ENCODE measurements at places on chromosomes 16 and 17. TPM values are rescaled to one million over a fixed set of nuclear protein-coding genes. Genes with fewer than 3 reads are reported as not detected.

DNA sequence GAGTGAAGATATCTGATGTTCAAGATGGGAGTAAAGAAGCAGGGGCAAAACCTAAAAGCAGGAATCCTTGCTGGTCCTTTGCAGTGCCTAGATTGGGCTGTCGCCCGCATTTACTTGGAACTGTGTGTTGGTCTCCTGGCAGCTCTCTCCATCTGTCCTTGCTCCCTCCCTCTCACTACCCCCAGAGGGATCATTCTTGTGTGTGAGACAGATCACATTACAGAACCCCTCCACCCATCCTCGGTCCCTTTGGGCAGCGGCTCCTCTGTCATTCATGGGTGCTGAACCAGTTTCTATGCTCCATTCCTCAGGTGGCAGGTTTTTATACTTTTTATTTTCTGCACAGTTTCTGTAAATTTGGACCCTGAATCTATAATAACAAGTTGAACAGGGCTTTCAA lies 99.4 kb upstream of the MYOCD start:
- DNase-seq, result no peak

- no peak for DNase-seq
These were observed 2.4 kb upstream of the TEKT3 start for GRCh38 chr17:15343749-15344148.

ITGAD gene
- polyA plus RNA-seq, result 0.12 TPM

HAS3 gene
- 4.2 TPM for polyA plus RNA-seq

DNA sequence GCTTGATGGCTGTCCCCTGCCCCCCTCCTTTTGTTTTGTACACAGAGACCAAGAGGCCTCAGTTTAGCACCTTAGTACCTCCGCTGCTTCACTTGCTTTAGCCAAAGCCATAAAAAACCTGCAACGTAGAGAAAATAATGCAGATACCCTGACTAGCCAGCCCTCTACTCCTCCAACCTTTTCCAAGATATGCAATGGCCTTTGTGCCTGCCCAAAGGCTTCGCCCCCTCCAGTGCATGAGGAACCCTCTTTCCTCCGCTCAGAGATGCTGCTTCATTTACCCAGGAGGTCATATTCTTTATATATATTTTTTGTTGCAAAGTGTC lies 17.0 kb downstream of the CNTNAP1 start:
- DNase-seq, result no peak

TBC1D16 gene
- 33.0 TPM for polyA plus RNA-seq

GRCh38 chr16:12197812-12198211 lies 221.3 kb downstream of the SNX29 start:
- no peak for DNase-seq

SRSF2 gene
- 361 TPM for polyA plus RNA-seq

TBC1D28 gene
- polyA plus RNA-seq, result not detected

GRCh38 chr17:17672453-17673368 lies 8.5 kb upstream of the RAI1 start:
- DNase-seq, result no peak

- DNase-seq, result no peak
These were observed 16.7 kb downstream of the DNAAF1 start for GRCh38 chr16:84161801-84162200.

DNA sequence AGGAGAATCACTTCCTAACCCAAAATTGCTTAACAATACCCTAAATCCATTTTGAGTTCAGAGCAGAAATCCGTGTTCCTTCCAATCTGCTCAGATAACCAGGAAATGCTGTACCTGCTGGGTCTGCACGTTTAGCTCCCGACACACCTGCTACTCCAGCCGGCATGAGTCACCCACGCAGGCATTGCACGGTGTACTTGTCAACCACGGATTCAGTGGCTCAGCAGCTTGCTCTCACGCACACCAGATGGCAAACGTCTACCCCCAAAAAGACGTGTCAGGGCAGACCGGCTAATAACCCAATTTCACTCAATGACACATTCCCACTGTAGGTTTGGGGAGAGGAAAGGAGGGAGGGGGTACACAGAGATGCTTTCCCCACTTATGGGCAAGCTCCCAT lies 468.1 kb downstream of the SOX9 start:
- DNase-seq, result no peak

DNA sequence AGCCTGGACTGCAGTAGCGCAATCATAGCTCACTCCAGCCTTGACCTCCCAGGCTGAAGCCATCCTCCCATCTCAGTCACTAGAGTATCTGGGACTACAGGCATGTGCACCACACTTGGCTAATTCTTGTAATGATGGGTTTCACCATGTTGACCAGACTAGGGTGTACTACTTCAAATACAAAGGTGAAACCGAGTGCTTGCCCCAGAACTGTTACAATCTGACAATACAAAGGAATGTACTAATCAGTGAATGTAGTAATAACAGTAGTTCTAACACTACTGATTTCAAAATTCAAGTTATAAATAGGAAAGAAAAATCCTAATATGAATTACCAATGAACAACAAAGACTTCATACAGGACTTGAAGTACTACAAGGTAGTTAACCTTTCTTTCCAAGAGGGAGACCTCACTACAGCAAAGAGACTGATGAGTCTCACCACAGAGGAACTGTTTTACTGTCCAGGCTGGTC lies 24.4 kb downstream of the CRK start:
- DNase-seq, result no peak

GRCh38 chr17:45948498-45948880 lies 50.6 kb upstream of the STH start:
- no peak for DNase-seq

- DNase-seq, result no peak
These were observed 13.2 kb upstream of the SLC6A2 start for GRCh38 chr16:55642611-55643010.

GRCh38 chr17:82219753-82220709 lies 7.4 kb upstream of the CCDC57 start:
- DNase-seq, result no peak

GRCh38 chr16:83676086-83676485 lies 131.7 kb upstream of the HSBP1 start:
- no peak for DNase-seq

DNA sequence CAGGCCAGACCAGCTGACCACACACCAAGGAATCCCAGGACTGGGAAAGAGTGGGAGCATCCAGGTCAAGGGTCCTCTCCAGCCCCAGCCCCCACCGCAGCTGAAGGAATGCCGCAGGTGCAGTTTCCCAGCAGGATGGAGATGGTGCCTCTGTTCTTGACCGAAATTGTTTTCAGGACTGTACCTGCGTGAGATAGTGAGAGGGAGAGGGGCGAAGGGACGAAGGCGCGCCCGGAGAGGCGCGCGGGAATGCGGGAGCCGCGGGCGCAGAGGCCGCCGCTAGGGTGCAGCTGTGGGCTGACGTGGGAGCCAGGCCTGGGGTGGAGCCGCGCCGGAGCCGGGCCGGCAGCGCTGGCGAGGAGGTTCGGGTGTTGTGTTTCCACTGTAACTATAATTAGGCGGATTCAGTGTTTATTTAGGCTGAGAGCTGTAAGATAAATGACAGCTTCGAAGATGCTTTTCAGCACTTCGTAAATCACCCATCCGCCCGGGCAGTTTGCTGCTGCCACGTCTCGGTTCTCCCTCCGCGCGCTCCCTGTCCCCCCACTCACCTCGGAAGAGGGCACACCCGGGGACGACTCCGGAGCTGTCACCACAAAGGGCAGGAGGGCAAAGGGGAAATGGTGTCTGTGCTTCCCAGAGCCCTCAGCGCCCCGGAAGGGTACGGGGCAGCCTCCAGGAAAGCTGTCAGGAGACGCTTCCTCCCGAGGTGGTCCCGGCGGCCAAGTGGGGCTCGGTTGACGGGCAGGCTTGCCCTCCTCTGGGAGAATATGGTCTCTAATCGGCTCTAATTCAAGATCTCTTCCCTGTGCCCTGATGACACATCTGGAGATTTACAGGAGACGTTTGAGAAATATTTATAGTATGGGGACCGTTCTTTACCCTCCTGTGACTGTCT lies 38.2 kb downstream of the HOXB1 start:
- no peak for DNase-seq

- DNase-seq, result no peak
These were observed 255.5 kb downstream of the CDH13 start for GRCh38 chr16:82882226-82882625.

TBX2 gene
- polyA plus RNA-seq, result 68.3 TPM

MILR1 gene
- 1.7 TPM for polyA plus RNA-seq

DNA sequence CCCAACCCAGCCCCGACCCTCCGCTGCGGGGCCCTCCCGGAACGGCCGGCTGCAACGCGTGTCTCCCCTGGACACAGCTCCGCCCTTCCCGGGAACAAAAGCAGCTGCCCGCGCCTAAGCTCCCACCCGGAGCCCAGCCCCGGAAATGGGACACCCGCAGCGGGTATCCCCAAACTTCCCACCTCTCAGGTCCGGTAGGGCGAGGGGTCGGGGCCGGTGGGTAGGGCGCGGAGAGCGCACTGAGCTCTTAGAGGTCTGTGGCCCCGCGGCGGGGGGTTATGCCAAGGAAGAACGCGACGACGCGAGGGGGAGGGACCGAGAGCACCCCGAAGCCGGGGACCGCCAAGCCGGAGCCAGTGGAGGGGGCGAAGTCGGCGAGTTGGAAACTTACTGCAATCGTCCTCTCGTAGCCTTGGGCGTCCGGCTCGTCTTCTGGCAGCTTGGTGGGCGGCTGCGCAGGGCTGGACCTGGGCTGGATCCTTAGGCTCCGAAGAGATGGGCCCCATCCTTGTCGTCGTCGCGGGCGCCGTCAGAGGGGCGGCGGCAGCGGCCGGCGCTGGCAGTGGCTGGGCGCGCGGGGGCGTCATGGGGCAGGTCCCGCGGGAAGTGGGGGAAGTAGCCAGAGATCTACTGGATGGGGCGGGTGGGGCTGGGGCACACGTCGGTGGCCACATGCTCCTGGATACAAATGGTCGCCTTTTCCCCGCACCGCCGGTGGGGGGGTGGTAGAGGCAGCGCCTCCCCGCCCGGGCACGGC lies 6.9 kb downstream of the USP6 start:
- no peak for DNase-seq

DNA sequence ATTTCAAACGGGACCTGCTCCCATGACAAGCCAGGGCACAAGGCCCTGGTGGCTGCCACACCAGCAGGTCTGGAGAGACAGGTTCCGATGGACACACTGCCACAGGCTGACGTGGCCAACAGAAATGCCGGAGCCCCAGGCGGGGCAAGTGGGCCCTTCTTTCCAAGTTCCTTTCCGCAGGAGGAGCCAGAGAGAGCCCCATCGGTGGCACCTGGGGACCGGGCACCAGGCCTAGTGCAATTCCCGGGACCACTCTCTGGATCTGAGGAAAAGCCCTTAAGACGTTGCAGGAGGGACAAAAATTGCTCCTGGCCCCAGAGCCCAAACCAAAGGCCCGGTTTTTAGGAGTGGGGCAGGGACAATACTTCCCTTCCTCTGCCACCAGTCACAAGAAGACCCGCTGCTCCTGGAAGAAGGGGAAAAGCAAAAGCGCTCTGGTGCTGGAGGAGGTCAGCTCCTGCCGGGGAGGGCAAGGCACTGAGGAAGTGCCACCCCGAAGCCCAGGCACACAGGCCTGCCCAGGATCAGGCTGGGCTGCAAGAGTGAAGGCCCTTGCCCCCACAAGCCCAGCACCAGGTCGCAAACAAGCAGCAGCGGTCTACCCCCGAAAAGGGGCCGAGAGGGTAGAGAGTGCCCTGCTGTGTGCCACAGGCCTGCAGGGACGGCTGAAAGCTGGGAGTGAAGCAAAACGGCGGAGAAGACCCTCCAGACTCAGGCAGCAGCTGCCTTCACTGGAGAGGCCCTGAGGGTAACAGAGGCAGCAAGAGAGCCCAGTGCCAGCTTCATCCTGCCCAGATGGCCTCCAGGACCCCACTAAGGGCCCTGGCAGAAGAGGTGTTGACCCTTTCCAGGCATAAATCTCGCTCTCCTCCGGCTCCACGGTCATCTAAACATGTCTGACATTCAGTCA lies 29.1 kb downstream of the MAP1LC3B start:
- DNase-seq, result no peak

DNA sequence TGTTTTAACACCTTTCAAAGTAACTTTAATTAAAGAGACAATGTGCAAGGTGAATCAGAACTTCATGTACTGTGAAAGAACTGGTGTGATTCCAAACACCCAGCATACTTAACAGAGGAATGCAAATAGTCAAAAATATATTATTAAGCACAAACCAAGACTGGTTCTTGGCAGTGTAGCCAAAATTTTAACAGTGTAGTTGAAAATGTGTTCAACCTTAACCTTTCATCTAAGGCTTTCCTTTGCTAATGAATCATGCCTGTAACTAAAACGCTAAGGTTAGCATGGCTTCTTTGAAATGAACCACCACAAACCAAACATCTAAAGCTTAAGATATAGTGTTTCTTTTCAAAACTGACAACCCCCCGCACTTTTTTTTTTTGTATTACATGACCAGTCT lies 146.3 kb upstream of the AXIN2 start:
- DNase-seq, result no peak

TAC4 gene
- polyA plus RNA-seq, result not detected

NPIPB2 gene
- 0.65 TPM for polyA plus RNA-seq

- DNase-seq, result no peak
These were observed 67.0 kb downstream of the TUBD1 start for GRCh38 chr17:59825533-59826322.

- no peak for DNase-seq
These were observed 500.8 kb downstream of the MAF start for GRCh38 chr16:79099716-79100115.

DNA sequence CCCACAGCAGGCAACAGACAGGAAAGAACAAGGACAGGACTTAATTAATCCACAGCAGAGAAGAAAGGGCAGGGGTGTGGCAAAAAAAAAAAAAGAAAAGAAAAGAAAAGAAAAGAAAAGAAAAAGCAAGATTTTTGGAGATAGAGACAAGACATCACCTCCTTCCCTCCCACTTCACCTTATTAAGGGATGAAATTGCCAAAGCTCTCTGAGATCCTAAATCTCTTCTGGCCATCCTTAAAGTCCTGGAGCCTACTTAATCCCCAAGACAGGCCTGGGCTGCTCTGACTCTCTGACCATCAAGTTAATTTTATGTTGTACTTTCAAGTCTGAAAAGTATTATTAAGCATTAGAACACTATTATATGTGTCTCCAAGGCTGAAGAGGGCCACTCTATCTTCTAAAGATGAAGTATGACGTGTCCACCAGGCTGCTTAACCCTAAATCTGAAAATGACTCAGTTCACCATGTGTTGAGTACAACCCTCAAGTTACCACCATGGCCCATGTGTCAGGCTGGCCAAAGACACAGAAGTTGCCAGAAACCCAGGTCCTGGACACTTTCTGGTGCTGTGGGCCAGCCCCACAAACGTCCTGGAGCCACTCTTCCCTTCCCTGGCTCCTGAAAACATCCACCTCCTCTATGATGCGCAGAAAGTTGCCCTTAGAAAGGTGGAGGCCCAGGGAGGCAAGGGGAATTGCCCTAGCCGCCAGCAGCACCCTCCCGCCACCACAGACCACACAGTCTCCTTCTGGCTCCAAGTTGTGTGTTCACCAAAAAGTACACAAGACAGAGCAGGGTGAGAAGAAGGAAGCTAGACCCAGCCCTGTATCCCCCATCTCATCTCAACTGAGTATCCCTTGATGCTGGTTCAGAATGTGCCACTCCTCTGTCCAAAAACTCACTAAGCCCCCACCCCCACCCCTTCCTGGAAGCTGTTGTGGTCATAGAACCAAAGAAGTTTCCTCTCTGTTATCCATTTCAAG lies 2.7 kb downstream of the SOCS1 start:
- DNase-seq, result no peak

DNAAF8 gene
- 2.2 TPM for polyA plus RNA-seq

GRCh38 chr16:73610160-73610559 lies 562.2 kb upstream of the ZFHX3 start:
- DNase-seq, result no peak

- no peak for DNase-seq
These were observed 62.4 kb downstream of the VAT1L start for GRCh38 chr16:77850636-77851333.

ZSCAN10 gene
- polyA plus RNA-seq, result not detected

- no peak for DNase-seq
These were observed 204.7 kb upstream of the GOT2 start for GRCh38 chr16:58938811-58939210.
